ENCODE measurements at places on chromosomes 7 and 10.

DNA sequence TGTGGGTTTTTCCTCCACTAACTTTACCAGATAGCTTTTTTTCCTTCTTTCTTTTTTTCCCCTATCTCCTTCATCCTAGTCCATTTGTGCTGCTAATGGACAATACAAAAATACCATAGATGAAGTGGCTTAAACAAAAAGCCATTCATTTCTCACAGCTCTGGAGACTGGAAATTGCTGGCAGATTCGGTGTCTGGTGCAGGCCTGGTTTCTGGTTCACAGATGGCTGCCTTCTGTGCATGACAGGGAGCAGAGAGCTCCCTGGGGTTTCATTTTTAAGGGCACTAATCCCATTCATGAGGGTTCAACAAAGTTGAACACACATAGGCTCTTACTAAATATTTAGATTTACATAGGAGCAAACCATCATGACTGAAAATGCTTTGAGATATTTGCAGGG lies 467.4 kb downstream of the TYW1 start:
- DNase-seq: no peak

DNA sequence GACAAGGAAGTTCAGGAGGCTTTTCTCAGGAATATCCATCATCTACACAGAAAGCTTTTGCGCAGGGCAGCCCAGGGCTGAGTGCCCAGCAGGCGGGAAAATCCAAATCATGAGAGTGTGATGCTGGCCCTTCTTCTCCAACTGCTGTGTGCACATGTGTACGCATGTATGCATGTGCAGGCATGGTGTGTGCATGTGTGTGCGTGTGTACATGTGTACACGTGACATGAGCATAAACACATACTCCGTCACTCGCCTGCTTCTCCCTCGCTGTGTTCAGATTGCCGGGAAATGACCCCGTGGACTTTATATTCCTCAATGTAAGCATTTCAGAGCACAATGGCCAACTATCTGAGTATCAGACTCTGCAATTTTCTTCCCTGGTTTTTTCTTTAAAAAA lies 85.1 kb downstream of the PRPF18 start:
- no peak for DNase-seq

- no peak for DNase-seq
Observed at GRCh38 chr10:44949127-44949802, 10.3 kb upstream of the RASSF4 start.

DNA sequence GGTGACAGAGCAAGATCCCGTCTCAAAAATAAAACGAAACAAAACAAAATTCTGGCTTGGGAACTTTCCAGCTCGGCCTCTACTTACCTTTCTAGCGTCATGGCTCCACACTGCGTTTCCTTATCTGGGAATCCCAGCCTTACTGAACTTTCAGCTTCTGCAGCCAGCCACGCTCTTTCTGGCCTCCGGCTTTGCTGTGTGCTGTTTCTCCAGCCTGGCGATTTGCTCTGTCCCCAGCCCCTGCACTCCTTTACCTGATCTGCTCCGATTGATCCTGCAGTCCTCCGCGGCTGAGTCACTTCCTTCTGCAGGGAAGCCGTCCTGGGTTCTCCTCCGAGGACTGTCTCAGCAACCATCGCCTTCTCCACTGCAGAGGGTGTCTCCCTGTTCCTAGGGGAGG lies 71.0 kb upstream of the FAM171A1 start:
- DNase-seq: no peak

GRCh38 chr7:3204526-3204925 lies 96.5 kb upstream of the SDK1 start:
- DNase-seq: no peak

GRCh38 chr7:151992375-151992774 lies 33.1 kb upstream of the GALNT11 start:
- no peak for DNase-seq

- no peak for DNase-seq
Observed at GRCh38 chr10:132575320-132576201, 38.0 kb downstream of the INPP5A start.

- DNase-seq: no peak
Observed at GRCh38 chr10:43671659-43672531, 23.2 kb upstream of the ZNF32 start.

- DNase-seq: no peak
Observed at GRCh38 chr7:52119537-52119936, 802.9 kb upstream of the COBL start.

DNA sequence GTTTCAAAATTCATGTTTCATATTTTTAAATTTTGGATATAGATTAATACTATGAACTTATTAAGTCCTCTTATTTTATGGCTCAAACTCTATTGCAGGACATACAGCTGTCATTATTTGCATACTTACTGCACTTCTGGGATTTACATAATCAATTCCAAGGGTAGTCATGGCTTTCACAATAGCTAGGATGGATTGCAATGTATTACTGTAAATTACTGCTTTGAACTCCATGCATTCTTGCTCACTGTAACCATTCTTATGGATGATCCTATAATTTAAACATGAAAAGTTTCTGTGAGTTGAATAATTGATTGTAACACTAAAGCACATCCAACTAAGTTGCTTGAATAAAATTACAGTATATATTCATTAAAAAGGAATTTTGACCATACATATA lies 23.5 kb downstream of the GNAT3 start:
- no peak for DNase-seq

DNA sequence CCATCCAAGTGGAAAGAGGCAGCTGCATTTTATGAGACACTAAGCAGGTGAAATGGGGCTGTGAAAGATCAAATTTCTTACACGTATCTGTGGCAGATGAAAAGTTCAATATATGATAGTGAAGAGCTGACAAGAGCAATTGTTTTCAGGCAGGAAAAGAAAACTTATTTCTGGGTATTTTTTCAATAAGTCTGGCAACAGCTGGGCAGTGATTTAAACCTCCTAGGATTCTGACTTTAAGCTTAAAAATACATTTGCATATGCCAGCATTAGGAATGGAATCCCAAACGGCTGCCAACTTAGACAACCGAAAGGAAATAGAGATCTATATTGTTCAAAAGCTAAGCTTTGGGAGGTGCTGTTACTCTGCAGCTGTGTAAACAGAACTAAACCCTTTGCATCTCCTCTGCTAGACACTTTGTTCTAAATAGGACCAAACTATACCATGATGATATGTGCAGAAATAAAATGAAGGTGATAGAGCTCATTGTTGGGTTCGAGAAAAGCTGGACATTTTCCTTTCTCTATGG lies 26.1 kb downstream of the DYNC1I1 start:
- no peak for DNase-seq

- no peak for DNase-seq
Observed at GRCh38 chr10:133173860-133174640, 14.0 kb downstream of the KNDC1 start.

DNA sequence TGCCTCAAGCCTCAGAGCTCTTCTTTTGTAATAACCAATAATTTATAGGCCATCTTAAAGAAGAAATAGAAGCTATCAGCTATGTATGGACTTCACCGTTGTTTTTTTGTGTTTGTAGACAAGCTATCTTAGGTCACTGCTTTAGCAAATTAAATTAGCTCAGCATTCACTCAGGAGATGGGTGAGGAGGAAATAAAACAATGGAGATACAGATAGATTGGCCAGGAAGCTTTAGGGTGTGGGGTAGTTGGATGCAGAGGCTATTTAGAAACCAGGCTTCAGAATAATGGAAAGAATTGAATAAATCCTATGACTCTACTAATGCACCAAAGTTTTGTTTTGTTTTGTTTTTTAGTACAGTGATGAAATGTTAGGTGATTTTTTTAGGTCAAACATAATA lies 66.1 kb downstream of the MDFIC start:
- DNase-seq: no peak

- no peak for DNase-seq
Observed at GRCh38 chr7:20788420-20788990, 1.8 kb upstream of the SP8 start.

DNA sequence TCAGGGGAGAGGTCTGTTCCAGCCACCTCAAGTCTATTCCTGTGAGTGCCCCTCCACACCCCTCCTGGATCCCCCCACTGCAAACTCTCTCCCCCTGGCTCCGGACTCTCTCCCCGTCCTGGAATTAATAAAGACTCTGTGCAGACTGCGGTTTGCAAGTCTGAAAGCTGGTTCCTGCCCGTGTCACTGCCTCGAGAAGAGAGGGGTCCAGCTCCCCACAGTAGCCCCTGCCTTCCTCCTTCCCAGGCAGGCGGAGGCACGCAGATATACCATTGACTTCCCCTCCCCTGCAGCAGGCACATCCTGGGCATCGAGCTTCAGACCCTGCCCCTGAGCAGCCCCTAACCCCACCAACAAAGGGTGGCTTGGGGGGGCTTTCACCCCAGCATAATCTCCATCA lies 2.2 kb upstream of the ELN start:
- no peak for DNase-seq
